ENCODE measurements at places on chromosomes 5 and 9.

DNA sequence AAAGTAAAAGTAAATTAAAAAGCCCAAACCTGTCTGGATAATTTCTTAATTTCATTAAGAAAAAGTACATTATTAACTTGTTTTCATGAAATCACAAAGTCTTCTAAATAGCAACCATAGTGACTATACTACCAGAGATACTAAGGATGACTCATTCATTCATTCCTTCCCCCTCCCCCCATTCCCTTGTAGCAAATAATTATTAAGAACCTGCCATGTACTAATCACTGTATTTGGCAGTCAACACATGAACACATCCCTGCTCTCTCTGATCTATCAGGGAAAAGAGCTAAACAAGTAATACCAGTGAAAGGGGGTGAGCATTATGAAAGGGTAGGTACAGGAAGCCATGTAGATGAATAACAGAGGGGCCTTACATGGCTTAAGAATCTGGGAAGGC is 203.9 kb downstream of the CWC27 start:
- DNase-seq, result no peak

DNA sequence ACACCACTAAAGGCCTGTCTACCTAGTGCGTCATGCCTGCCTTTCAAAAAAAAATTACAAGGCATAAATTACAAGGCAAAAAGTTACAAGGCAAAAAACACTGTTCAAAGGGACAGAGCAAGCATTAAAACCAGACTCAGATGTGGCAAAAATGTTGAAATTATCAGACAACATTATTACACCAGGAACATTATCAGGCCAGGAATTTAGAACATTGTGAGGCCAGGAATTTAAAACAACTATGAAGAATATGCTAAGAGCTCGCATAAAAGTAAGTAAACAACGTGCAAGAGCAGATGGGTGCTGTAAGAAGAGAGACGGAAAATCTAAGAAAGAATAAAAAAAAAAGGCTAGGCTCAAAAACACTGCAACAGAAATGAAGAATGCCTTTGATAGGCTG is 18.2 kb upstream of the MLANA start:
- DNase-seq, result no peak

GRCh38 chr5:21802869-21803490 is 1050.2 kb downstream of the CDH12 start:
- DNase-seq, result peak; percentile 10

DNA sequence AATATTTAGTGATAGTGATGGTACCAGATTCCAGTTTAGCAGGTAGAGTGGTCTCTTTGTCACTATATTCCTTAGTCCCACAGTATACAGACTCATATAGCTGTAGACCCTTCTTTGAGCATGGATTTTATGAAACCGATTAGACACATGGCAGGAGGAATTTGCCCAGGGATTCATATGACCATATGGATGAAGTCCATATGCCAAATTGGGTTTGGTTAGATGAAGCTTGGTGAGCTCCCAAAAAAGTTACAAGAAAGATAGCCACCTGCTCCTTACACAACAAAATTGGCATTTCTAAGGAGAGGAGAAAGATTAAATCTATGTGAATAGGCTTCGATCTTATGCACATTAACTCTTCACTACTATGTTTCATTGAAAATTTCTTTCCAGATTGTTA is 211.4 kb downstream of the CWC27 start:
- DNase-seq, result no peak

DNA sequence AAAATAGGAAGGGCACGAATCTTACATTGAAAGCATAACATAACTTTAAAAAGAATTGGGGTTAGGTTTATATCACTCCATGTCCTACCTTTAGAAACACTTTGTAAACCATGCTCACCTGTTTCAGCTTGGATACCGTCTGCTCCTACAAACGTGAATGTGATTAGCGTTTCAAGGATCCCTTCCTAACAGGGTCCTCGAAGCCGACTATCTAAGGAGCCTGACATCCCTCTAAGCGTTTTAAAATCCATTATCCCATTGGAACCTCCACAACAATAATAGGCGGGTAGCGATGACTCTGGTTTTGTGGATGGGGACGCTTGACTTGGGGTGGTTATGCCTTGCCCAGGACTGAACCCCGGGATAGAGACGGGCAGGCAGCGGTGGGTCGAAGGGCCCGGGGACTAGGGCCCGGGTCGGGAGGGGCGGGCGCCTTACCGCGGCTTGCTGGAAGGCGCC is 937 bp downstream of the SVEP1 start:
- no peak for DNase-seq

DNA sequence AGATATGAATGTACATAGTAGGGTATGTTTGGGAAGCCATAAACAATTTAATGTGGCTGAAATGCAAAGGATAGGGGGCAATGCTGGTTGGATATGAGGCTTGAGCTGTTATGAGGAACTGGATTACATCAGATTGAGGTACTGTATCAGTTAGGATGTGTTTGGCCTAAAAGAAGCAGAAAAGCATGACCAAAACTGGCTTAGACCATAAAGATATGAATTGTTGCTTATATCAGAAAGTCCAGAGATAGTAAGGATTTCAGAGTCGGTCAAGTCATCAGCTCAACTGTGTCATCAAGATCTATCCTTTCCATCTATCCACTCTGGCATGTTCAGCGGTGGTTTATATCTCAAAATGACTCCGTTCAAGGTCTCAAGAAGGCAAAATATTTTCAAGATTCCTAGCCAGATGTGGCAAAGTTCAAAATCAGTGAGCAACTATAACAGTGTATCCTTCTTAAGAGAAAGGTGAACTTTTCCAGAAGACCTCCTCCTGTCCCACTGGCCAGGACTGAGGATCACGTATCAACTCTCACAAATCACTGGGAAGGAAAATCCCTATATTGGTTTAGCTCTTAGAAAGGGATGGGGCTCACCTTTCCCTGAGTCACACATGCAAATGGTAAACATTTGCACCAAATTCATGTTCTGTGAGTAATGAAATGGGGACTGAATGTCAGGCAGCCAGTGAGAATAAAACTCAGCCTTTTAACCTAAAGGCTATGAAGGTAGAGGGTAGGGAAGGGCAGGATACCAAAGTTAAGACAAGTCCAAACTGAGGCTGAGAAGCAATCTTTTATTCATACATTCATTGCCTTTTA is 257.8 kb downstream of the TRIM32 start:
- no peak for DNase-seq

DNA sequence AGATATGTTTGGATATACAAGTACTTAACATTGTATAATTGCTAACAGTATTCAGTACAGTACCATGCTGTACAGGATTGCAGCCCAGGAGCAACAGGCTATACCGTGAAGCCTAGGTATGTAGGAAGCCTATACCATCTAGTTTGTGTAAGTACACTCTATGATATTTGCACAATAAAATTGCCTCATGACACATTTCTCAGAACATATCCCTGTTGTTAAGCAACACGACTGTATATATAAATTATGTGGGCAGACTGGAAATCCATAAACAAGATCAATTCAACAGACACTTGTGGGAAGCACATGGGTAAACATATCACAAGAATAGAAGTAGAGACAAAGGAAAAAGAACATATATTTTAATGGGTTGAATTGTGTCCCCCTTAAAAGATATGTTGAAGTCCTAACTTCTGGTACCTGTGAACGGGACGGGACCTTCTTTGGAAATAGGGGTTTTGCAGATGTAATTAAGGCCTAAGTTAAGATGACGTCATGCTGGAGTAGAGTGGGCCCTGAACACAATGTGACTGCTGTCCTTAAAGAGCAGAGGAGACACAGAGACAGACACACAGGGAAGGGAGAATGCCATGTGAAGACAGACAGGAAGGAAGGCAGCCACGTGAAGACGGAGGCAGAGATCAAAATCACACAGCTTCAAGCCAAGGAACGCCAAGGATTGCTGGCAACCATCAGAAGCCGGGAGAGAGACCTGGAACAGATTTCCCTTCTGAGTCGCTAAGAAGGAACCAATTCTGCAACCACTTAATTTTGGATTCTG is 76.3 kb downstream of the SCAI start:
- no peak for DNase-seq

GRCh38 chr9:125329978-125330377 is 68.4 kb downstream of the GAPVD1 start:
- DNase-seq, result no peak

GRCh38 chr9:2645569-2645968 is 24.0 kb downstream of the VLDLR start:
- no peak for DNase-seq

GRCh38 chr5:159805021-159805420 is 111.3 kb upstream of the ADRA1B start:
- no peak for DNase-seq

GRCh38 chr5:168377525-168377924 is 86.1 kb downstream of the WWC1 start:
- DNase-seq, result no peak

DNA sequence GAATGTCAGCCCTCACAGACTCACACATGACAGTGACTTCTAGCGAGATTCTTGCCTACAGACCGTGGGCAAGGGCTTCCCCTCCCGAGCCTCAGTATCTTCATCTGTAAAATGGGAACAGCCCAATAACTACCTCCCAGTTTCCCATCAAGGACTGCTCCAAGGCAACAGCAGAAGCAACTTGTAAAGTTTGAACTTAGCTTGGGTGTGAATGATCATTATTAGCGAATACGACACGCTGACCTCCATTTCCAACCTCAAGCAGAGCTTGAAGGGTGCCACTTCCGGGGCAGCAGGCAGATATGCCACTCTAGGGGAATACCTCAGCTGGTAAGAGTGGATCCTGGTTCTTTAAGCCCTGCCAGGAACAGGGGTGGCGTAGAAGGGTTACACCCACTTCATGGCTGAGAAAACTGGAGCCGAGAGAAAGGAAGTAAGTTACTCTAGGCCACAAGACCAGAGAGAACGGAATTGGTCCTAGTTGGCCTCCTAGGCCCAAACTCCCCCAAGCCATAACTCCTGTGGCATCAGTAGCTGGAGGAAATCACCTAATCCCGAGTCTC is 2.0 kb downstream of the RNF44 start:
- no peak for DNase-seq

DNA sequence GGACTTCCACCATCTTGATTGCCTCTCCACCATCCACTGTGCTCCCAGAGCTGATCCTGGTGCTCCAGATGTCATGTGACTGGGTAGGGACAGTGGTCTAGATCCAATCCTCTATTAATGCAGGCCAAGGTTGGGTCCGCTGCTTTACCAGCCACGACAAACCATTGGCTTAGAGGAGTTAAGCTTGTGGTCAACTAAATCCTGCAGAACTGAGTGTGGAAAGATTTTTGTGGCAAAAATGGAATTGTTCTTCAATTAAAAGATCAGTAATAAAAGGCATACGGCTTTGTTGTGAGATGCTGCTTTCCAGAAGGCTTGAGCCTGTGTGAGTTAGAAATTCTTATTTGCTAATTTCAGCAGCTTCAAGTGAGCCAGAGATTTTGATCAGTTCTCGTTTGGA is 30.7 kb downstream of the SLC1A3 start:
- no peak for DNase-seq

- no peak for DNase-seq
Measured at GRCh38 chr5:156094001-156094400, 233.0 kb upstream of the SGCD start.

DNA sequence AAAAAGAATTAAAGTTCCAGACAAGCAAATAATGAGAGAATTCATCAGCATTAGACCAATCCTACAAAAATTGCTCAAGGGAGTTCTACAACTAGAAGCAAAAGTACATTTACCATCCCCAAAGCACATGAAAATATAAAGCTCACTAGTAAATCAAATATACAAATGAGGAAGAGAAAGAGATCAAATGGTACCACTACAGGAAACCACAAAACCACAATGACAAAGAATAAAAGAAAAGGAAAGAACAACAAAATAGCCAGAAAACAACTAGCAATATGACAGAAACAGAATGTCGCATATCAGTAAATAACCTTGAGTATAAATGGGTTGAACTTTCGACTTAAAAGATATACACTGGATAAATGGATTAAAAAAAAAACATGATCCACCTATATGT is 739.0 kb downstream of the DTWD2 start:
- DNase-seq, result no peak

- DNase-seq, result peak; percentile 6
Measured at GRCh38 chr5:133827011-133827410, 141.4 kb downstream of the C5orf15 start.

DNA sequence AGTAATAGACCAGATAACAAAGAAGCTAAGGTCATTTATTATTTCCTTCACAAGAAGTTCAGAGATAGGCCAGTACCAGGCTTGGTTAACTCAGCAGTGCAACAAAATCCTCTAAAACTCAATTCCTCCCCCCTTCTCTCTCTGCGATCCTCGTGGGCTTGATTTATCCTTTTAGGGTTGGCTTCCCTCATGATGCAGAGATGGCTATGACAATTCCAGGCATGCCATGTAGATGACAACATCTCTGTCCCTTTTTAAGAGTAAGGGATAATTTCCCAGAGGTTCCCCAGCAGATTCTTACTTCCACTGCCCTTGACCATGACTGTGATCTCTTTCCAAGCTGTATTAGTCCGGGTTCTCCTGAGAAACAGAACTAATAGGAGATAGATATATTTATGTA is 28.7 kb upstream of the DAP start:
- no peak for DNase-seq

- DNase-seq, result no peak
Measured at GRCh38 chr5:32273821-32274220, 38.9 kb downstream of the MTMR12 start.

- DNase-seq, result no peak
Measured at GRCh38 chr9:128166169-128166568, 6.1 kb downstream of the BBLN start.

- DNase-seq, result peak; percentile 19
Measured at GRCh38 chr9:1458503-1458902, 408.3 kb downstream of the DMRT2 start.

- no peak for DNase-seq
Measured at GRCh38 chr9:131099102-131099606, 2.8 kb downstream of the AIF1L start.

- DNase-seq, result no peak
Measured at GRCh38 chr5:171634511-171634910, 151.1 kb upstream of the SMIM23 start.

DNA sequence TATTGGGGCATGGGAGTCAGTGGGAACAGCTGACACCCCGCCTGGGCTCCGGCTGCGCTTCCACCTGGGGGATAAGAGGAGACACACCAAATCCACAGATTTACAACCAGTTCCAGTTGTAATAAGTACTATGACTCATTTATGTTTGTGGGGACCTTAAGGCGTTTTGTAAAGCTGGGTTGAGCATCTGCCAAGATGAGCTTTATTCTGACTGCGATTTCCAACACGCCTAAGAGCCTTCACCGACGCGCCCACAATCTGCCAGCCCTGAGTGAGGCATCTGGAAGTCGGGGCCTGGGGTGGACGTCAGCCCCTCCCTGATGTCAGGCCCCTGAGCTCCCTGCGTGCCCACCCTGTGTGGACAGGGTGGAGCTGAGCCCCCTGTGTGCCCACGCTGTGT is 14.3 kb upstream of the LHX3 start:
- DNase-seq, result no peak

DNA sequence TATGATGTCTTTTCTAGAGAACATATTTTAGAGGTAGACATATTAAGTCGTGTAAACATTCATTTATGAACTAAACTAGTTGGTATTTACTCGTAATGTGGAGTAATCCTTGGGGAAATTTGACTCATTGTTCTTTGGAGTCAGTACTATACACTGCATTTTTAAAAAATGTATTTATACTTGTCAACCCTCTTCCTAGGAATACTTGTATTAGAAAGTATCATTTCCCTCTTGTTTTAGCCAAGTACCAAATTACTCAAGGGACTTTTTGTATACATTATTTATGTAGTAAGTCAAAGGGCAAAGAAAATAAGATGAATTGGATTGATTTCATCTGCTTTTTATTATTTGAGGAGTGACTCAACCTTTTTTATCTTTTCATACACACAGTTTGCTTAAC is 248.1 kb upstream of the IZUMO3 start:
- no peak for DNase-seq
